ENCODE measurements at places on chromosomes 5 and 9.
A peak's percentile ranks its signal among the peaks of the same experiment; 100 is the strongest.

- peak; percentile 4 for DNase-seq
Observed at GRCh38 chr5:161406880-161407279, 139.6 kb downstream of the GABRB2 start.

DNA sequence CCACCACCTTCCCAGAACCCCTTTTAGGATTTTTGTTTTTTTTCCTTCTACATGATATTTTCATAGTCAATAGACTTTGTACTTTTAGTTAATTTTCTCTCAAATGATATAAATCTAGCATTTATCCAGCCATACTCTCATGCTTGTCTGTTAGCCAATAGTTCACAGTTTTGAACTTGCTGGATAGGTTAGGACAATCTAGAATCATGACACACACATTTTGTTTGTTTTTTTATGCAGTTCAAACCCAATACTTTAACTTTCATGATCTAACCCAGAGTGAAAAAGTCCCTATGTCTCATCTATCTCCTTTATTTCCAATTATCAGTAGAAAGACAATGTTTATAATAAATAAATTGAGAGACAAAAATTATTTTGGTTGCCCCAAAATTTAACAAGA is 509.7 kb upstream of the DMAC1 start:
- no peak for DNase-seq

GRCh38 chr5:69367697-69368279 is 1.5 kb downstream of the AK6 start:
- no peak for DNase-seq

- DNase-seq, result no peak
Observed at GRCh38 chr5:4941957-4942830, 197.9 kb upstream of the ADAMTS16 start.

DNA sequence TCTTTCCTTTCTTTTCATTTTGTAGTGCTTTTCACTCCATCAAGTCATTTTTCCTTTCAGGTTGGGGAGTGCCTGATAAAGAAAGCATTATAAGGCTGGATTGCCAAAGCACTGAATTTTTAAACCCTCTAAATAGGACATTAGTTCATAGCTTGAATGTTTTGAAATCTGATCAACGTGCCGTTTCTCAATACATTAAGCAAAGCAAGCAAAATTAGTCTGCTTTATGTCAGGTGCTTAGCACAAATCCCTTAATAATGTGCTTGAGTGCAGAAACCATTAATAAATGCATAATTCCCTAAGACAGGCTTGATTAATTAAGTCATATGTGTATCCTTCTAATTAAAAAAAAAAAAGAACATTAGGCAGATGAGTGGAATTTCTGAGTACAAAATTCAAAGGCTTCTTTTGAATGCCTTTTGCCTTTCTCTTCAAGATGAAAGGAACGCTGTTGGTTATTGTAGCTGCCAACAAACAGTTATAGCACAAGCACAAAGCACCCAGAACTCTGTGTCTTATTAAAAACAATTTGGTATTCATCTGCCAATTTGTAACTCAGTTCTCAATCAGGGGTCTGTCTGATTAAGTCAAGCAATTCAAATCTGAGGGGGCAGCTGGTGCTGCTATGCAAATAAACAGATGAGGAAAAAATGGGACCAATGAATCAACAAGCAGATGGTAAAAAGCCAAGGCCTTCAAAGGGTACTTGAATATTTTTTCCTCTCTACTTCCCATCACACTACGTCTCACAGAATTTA is 233.7 kb downstream of the TLE1 start:
- no peak for DNase-seq

DNA sequence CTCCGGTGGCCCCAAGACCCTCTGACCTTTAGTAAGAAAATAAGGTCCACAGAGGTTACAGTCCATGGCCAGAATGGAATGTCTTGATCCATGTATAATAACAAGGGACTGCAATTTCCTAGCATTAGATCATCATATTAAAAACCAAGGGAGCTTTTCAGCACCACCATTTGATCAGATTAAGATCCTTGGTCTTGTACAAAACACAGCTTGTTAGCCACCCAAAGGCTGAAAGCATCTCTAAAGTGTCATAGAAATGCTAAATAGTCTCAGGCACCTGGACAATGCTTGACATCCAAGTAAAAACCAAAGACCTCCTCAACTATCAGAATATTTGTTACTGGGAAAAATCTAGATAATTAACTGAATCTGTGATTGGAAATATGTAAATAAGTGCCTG is 50.3 kb upstream of the VPS13A start:
- no peak for DNase-seq

- no peak for DNase-seq
Observed at GRCh38 chr5:135535420-135535819, 344 bp downstream of the NEUROG1 start.

- peak; percentile 81 for DNase-seq
Observed at GRCh38 chr5:124745928-124746915, at the start of gene ZNF608. TSS of gene ZNF608 (minus strand) at chr5:124746639. CDS start at chr5:124744989, 1,650 bp downstream.

GRCh38 chr5:143464723-143465490 is 61.4 kb upstream of the NR3C1 start:
- no peak for DNase-seq

DNA sequence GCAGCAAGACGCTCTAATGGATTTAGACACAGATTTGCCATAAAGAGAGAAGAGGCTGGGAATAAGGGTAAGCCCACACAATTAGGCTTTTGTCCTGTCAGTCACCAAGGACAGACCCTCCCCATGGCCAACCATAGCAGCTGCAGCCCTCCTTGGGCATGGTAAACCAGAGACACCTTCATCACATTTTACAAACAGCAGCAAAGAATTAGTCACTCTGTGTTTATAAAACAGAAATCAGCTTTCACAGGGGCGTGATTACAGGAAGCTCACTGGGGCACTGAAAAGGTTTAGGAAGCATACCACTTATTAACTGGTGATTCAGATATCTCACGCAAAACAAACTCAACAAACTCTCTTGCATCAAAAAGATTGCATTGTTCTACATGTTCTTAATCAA is 37.3 kb upstream of the ZNF622 start:
- DNase-seq, result no peak

DNA sequence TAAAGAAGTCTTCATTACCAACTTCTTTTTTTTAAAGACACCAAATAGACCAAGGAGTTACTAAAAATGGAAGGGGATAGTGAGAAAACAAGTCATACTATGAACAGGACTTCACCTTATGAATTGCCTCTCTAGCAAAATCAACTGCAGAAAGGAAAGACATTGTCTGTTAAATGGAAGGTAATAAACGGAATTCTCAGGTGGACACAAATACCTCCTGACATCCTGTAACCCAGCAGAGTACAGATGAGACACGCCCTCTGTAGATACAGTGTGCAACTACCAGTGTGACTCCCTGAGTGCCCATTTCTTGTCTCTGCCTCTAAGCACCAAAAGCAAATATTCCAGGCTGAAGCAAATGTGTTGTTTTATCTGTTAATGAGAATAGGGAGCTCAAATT is 12.2 kb upstream of the PLPP1 start:
- no peak for DNase-seq

DNA sequence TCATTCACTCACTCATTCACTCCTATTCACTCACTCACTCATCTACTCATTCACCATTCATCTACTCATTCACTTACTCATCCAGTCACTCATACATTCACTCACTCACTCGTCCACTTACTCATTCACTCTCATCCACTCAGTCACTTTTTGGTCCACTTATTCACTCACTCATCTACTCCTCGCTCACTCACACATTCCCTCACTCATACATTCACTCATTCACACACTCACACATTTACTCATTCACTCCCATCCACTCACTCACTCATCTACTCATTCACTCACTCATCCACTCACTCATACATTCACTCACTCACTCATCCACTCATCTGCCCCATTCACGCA is 27.7 kb downstream of the WNK2 start:
- no peak for DNase-seq

DNA sequence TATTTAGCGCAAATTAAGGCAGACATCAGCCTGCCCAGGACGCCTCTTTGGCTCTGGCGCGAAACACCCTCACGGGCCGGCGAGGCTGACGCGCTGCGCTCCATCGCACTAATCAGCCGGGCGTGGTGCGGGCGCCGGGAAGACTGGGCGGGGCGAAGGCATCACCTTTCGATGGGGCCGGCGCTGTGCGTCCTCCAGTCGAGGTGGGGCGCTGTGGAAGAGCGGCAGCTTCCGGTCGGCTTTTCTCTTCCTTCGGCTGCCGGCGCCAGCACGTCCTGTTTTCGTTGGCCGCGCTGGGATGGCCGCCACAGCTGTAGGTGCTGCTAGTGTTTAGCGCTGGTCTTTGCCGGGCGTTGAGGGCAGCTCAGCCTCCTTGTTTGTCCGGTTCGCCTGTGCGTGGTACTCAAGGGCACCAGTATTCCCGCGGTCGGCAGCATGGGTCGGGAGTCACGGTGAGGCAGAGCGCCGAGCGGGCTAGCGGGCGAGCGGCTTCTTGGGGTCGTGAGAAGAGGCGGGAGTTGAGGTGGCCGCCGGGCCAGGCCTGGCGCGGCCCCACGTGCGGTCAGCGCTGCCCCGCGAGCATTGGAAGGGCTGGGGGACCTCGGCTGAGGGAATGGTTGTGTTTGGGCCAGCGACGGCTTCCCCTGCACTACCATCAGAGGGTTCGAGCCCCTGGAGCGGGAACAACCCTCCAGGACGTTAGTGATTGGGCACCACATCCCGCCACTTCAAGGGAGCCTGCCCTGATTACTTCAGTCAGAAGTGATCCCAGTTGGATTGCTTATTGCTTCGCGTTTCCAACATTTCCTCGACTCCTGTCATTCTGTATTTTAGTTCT is at the start of gene DDX46:
TSS of gene DDX46 (plus strand) at position 276 of the 838 bp plus-strand sequence. CDS start at position 436, 160 bp downstream.
- peak; percentile 91 for DNase-seq

DNA sequence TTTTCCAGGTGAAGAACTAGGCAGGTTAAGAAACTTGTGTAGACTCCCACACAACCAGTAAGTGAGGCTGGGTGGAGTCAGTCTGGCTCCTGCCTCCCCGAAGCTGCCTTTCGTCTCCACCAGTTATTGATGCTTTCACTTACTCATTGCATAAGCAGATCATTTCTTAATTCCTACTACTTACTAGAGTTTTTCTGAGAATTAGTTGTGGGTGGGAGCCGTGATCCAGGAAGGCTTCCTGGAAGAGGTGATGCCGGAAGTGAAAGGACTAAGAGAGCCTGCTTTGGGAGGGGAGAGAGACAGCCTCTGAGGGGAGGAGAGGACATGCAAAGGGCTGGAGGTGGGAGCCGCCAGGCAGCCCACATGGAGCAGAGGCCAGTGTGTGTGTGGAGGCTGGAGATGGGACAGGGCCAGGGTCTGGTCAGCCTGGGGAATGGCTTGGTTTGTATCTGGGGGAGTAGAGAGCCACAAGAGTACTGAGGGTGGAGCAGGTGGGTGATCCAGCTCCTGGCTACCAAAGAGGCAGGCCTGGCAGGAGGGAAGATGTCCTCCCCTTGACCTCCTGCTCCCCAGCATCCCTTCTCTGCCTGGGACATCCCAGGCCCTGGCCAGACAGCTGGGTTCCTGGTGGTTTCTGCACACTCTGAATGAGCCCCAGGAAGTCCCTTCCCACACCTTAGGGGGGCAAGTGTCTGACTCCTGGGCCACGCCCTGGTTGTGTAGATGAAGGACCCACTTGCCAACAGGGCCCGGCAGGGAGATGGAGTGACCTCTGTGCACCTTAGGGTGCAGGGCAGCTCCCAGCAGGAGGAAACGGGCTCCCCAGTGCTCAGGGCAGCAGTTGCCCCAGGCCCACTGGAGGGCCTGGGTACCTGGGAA is 12.2 kb upstream of the CARD19 start:
- DNase-seq, result no peak

- DNase-seq, result no peak
Observed at GRCh38 chr9:12272471-12273120, 420.6 kb upstream of the TYRP1 start.

DNA sequence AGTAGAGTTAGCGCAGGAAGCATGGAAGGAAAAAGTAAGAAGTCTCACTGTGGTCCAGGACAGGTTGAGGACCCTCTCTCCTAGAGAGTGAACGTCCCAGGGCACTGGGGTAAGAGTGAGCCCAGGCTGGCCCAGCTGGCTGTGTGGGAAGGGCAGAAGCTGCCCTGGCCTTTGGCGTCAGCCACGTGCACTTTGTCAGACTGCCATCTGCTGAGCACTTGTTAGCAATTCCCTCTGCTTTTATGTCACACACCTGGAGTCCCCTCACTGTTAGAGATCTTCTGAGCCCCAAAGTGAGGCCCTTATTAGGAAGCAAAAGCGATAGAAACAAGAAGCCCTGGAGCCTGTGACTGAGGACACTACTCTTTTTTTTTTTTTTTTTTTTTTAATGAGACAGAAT is 79.1 kb downstream of the UGCG start:
- DNase-seq, result no peak

- no peak for DNase-seq
Observed at GRCh38 chr5:5089895-5090649, 50.1 kb upstream of the ADAMTS16 start.

DNA sequence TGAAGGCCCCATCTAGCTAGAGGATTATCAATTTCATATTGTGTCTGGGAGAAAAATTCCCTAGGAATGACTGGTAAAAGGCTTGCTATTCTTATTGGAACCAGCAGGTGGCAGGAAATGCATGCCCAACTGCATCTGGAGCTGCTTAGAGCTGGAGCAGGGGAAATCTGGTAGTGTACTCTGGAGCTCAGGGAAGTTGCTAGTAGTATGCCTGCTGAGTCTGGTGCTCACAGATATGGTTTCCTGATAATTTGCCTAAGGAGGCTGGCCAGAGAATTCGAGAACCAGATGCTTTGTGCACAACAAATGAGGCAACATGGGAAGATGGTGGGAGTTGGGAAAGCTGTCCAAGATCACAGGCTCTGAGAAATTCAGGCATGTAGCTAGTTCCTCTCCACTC is 53.7 kb downstream of the G3BP1 start:
- peak; percentile 66 for DNase-seq

- no peak for DNase-seq
Observed at GRCh38 chr5:108937221-108937620, 189.5 kb downstream of the FER start.

DNA sequence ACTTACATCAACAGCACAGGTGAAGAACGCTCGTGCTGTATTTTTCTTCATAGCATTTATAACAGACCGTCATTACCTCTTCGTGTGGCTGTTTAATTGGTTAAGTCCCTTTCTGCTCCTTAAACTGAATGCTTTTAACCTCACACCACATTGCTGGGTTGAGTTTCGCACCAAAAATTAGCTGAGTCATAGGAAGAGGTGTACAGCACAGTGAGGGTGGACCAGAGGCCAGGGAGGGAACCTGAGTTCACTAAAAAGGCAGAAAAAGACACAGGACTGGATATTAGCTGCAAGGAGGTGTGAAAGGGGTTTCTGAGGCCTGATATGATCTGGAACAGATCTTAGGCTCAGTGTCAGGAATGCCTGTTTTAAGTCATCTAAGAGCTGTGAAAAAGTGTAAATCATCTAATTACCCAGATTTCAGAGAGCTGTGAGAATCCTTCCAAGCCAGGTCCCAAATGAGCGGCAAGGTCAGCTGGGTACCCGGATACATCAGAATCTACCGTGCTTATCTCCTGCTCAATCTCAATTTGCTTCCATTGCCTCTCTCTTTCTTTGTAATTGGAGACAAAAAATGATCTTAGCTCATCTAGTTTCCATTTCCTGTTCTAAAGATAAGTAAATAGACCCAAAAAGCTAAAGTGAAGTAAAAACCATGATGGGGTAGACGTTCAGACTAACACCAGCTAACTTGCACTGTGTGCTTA is 7.1 kb upstream of the CFAP90 start:
- DNase-seq, result no peak

Measured in fibroblast of skin of right quadriceps (primary cell).